ENCODE measurements at places on chromosomes 4 and X.

DNA sequence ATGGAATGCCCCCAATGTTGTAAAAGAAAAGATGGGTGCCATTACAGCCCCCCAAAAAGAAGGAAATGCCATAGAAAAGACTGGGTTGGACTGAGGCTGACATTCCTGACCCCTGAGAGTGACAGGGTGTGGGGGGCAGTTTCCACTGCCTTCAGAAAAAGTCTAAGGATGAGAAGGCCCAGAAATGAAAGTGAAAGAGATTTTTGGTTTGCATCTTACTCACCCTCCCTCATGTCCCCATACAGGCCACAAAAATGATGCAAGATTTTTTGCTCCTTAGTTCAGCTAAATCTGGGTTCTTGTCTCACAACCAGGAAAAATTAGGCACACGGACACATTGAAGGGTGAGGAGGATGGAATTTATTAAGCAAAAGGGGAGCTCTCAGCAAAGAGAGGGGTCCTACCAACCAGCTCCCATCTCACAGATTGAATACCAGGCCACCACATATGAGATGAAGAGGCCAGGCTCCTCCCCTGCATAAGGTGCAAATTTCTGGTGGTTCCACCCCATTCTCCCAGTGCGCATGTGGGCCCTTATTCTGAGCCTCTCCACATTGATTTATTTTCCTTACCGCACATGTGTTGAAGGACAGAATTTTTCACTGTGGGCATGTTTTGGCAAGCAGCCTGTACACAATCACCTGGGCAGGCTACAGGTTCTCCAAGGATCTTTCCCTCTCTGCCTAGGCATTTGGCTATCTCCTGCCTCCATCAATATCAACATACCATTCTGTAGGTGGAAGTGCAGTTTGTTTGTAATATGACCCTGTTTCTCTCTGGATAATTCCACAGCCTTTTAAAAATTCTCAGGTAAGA is 18.8 kb downstream of the PPP4R3C start:
- DNase-seq = no peak

- peak; percentile 68 for DNase-seq
These were observed 41.8 kb downstream of the SULT1B1 start for GRCh38 chr4:69718396-69719271.

GRCh38 chr4:168487282-168488035 is 7.2 kb upstream of the DDX60L start:
- DNase-seq = no peak

DNA sequence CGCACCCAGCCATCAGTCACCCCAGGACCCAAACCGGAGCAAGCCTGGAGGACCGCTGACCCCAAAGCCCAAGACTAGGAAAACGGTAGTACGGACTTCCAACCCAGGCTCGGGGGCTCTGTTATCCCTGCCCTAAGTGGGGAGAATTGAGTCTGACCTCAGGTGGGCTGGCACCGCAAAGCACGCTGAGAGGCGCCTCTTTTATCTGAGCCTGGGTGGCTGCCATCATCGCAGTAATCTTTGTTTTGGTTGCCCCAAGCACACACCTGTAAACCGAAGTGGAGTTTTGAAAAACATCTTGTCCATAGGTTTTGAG is 894 bp upstream of the SH3RF1 start:
- DNase-seq = no peak

DNA sequence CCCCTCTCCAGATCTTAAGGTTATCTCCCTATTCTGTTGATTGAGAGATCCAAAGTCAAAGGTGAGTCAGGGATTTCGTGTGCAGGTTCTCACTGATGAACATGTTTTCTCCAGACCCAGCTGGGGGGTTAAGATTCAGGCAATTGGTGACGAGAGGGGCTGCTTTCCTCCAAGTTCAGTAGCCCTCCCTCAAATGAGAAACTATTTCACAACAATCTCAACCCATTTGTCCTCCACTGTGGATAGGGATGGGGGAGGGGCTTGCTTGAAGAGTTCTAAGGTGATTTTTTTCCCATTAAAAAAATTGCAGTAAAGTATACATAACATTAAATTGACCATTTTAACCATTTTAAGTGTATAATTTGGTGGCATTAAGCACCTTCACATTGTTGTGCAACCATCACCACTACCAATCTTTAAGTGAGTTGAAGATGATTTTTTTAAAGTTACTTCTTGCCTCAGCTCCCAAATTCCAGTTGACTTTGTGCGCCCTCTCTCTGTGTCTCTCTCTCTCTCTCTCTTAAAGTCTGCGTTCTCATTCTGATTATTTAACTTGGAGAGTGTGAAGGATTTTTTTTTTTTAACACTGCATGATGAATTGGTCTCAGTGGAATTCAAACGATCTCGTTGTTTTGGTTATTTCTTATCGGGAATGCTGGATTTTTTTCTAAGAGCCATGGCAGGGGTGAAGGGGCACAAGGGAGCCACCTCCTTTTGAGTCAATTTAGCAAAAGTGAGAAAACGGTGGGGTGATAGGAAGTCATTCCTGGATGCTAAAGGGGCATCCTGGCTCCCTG is 175.9 kb downstream of the SHROOM3 start:
- DNase-seq = no peak

- DNase-seq = no peak
These were observed 64.1 kb downstream of the ALPK1 start for GRCh38 chr4:112361181-112361791.

DNA sequence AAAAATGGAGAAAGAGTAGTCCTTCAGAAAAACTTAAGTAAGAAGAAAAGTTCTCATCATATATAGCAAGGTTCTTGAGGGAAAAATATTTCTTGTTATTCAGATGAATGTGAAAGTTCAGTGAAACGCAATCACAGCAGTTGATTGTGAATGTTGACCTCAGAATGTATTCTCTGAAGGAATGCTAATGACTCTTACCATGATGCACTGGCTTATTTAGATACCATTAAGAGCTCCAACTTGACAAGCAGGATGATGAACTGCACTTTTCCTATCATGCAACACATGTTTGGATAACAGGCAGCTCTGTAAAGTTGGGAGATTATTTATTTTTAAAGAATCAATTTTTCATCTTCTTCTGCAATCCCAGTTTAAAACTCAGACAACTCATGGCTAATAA is 115.5 kb upstream of the MYOZ2 start:
- no peak for DNase-seq

DNA sequence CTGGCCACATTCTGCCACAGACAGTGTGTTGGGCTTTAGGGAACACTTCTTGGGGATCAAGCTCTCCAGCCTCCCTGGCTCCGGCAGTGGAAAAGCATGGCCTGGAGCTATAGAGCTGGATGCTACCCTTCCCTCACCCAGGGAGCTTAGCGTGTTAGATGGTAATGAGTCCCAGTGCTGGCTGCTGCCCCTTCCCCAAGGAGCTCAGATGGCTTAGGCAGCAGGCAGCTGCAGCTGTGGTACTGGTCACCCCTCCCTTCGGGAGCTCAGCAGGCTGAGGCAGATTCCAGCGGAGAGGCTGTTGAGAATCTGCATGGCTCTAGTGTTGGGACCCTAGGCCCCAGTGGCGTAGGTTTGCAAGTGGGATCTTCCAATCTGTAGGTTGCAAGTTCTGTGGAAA is 19.5 kb downstream of the TMEM144 start:
- DNase-seq = no peak

- DNase-seq = no peak
These were observed 15.1 kb downstream of the RELL1 start for GRCh38 chr4:37671072-37671471.

- DNase-seq = no peak
These were observed 13.6 kb upstream of the CXCL2 start for GRCh38 chr4:74112399-74113105.

- no peak for DNase-seq
These were observed 35.8 kb upstream of the TADA2B start for GRCh38 chr4:7007142-7007907.

GRCh38 chr4:45215976-45216542 is 489.7 kb upstream of the GNPDA2 start:
- DNase-seq = no peak

- DNase-seq = no peak
These were observed 10.4 kb upstream of the DCLK2 start for GRCh38 chr4:150067859-150068258.

GRCh38 chr4:187354740-187355139 is 631.1 kb upstream of the FAT1 start:
- no peak for DNase-seq

GRCh38 chrX:109920325-109920724 is 82.6 kb upstream of the TMEM164 start:
- DNase-seq = no peak

GRCh38 chr4:165293927-165294649 is 33.4 kb upstream of the MSMO1 start:
- DNase-seq = no peak

- DNase-seq = no peak
These were observed 355.7 kb downstream of the MID1IP1 start for GRCh38 chrX:39157006-39157405.

GRCh38 chr4:16353165-16353564 is 126.9 kb upstream of the TAPT1 start:
- no peak for DNase-seq

DNA sequence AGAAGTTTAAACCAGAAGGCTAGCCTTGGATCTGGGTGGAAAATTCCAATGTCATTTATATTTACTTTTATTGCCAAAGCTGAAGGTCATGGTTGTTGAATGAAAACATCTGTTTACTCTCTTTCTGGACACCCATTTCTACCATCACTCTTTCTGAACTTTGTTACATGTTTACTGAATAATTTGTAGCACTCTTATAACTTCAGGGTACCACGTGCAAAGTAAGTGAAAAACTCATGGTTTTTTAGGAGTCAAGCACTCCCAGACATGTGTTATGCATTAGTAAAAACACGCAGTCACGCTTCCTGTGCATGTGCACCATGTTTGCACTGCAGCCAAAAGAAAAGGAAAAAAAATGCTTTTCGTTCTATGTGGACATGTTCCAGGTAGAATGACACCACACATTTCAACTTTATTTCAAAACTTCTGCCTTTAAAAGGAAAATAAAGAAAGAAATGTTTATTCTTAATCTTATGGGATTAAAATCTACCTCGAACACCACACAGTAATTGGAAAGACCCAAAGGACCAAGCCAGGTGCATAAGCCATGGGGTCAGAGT is 31.4 kb upstream of the ADH1C start:
- DNase-seq = no peak

- DNase-seq = no peak
These were observed 19.4 kb upstream of the TMPRSS11F start for GRCh38 chr4:68148800-68149685.

- DNase-seq = no peak
These were observed 687.6 kb downstream of the C4orf33 start for GRCh38 chr4:129783596-129783995.

GRCh38 chr4:147516133-147516532 is 35.2 kb downstream of the EDNRA start:
- no peak for DNase-seq

DNA sequence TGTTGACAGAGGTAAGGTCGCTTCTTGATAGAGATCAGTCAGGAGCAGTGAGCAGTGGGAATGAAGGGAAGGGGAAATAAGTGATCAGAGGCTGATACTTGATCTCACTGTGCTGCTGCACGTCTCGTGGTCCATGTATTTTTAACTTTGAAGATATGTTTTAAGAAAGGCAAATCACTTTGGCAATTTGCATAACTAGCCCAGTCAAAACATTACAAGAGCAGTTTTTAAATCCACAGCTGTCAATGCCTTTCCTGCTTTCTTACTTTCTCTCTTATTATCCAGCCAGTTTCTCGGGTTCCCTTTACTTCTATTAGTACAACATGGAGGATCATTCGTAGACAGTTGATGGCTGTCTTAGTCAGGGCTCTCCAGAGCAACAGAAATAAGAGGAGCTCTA is 472.8 kb downstream of the TMA16 start:
- DNase-seq = no peak

- DNase-seq = no peak
These were observed 29.2 kb downstream of the NUDT9 start for GRCh38 chr4:87451537-87451936.

DNA sequence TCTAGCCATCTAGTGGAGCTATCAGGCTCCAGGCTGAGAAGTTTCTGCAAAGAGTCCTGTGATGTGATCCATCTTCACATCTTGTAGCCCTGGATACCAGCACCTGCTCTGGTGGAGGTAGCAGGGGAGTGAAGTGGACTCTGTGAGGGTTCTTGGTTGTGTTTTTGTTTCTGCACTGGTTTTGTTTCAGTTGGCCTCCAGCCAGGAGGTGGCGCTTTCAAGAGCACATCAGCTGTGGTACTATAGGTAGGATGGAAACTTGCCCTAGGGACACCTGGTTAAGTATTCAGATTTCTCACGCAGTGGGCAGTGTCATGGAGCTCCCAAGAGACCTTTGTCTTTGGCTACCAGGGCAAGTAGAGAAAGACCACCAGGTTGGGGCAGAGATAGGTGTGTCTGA is 257.5 kb upstream of the SLC7A11 start:
- DNase-seq = no peak

GRCh38 chrX:132088864-132089263 is 39.0 kb downstream of the FRMD7 start:
- DNase-seq = peak; percentile 32

GRCh38 chr4:87465739-87466366 is 43.5 kb downstream of the NUDT9 start:
- DNase-seq = peak; percentile 69
